Stimulated activated CD4-positive, alpha-beta T cell treated with anti-CD3 and anti-CD28 coated beads, Interleukin-1b, Interleukin-23, amount 100 ng/mL, for 1 hour (primary cell): ENCODE measurements at places on chromosomes 12 and 14.
A peak's percentile ranks its signal among the peaks of the same experiment; 100 is the strongest.

DNA sequence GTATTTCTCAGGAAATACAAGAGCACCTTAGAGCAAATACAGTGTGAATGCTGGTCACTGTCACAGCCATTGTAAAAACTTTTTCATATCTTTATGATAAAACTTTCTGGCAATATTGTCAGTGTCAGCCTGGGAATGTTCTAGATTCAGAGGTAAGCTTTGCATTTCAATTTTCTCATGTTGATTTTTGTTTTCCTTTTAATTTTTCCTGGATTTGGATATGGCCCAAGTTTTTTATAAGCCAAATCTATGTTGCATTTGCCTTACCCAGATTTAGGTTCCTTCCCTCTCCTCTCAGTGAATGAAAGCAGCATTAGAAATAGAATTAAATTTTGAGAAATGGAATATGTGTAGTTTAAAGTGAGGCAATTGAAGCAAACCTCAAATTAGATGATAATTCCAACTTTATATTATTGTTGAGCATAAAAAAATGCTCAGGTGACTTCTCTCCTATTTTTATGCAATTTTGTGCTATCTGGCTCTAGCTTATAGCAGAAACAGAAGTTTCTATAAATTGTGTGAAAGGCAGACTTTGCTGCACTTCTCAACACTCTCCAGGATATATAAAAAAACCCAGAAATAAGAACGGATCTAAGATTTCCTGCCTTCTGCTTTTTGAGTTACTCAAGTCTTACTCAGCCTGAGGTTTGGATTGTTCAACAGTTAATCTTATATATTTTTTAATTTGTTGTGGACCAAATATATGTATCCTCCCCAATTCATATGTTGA is 368.2 kb upstream of the PRICKLE1 start:
- DNase-seq, result no peak

GRCh38 chr12:31315044-31315715 is 10.8 kb downstream of the SINHCAF start:
- DNase-seq, result no peak

DNA sequence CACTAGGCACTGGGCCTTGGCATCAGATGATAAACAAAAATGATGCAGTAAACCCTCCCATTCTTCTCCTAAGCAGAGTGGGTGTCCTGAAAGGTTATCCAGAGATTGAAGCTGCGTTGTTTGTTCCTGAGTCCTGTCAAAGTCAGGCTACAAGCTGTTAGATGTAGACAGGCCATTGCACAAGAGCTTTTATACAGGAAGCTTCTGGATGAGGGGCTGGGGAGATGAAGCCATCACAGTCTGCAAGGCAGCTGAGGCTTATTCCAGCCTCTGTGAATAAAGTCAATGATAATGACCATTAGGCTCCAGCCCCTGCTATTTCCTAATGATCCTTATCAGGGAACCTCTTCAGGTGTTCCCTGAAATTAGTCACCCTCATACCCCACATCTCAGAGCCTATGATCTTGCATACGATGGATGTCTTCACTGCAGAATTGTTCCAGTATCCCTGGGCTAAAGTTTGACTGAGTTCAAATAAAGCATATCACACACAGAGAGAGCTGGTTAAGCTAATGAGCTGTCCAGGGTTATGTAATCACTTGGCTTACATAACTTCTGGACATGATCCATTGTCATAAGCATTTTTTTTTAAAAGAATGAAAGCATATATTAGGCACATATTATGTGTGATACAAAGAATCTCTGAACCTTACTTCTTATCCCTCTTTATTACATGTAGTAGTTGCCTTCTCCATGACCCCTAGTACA is 337.1 kb upstream of the OR4E1 start:
- no peak for DNase-seq

GRCh38 chr12:107362960-107363359 is 269.6 kb upstream of the CRY1 start:
- DNase-seq, result no peak

DNA sequence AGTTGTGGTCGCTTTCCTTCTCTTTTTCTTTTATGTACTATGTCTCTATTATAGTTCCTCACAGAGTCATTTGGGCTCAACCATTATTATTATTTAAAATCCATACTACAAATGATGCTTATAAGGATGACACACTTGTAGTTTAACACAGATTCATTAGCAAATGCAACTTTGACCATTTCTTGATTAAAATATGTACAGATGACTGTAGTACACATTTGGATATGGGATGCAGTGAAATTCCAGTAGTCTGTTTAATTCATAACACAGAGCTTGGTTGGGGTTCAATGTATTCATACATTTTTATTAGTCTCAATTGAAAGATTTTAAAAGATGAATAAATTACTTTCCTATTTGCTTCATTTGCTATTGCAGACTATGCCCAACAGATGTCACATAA is 30.0 kb downstream of the SLC38A1 start:
- no peak for DNase-seq

- no peak for DNase-seq
These were observed 87.1 kb upstream of the CLMN start for GRCh38 chr14:95406756-95407277.

- DNase-seq, result no peak
These were observed 6.1 kb upstream of the ASIC1 start for GRCh38 chr12:50051101-50051806.

GRCh38 chr14:51097287-51097686 is 2.4 kb upstream of the TRIM9 start:
- no peak for DNase-seq

GRCh38 chr12:100251917-100252316 is 15.0 kb downstream of the DEPDC4 start:
- DNase-seq, result no peak

DNA sequence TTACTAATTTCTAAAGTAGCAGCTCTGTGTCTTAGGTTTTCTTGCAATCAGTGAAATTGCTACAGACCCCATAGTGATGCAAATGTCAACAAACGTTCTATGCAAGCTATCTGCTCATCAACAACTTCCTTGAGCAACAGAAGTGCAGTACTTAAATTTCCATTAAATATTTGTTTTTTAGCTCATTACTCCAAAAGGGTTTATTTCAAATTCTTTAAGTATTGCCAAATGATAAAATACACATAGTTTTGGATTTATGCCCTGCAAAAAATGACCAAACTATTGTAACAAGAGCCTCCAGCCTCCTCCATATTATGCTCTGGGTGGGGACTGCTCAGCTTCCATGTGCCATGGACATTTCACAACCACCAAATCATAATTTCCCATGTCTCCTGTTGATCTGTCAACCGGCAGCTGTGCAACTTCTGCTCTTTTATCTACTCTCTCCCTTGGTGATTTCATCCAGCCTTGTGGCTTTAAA is 4.4 kb downstream of the BDKRB1 start:
- no peak for DNase-seq

DNA sequence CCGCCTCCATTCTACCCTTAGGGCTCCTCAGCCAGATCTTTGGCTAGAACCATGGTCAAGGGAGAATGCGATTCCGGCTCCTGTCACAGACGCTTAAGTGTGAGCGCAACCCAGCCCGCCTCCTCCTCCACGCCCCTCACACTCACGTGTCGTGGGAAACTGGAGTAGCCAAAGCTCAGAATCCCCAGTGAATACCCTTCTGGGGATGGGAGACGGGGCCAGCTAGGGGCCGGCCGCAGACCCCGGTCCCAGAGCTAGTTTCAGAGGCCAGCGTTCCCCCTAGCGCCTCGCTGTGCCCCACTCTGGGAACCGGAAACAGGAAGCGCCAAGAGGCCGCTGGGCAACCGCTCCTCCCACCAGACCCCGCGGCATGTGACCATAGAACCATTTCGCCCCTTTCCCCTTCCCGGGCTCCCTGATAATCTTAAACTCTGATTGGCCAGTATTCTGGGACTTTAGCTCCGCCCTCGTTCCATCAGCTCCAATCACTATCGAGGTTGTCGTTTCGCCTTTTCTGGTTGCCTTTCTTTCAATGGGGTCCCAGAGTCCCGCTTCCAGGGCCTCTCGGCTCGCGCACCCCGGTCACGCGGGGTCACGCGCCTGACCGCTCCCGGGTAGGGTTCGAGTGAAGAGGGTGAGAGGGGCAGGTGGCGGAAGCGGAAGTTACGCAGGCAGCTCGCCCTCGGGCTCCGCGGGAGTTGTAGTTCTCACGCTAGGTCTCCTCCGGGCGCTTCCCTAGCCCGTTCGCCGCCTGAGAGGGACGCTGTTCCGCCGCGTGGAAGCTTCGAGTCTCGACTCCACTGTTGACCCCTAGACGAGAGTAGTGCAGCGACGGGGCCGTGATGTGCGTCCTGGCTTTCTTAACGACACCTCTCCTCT is at the start of gene M6PR:
Gene M6PR (minus strand): TSS at position 304 of the 879 bp plus-strand sequence. CDS start 3,241 bp downstream, outside the sequence.
- peak; percentile 68 for DNase-seq

- DNase-seq, result no peak
These were observed 71.8 kb upstream of the SLC35F4 start for GRCh38 chr14:57937676-57938075.

DNA sequence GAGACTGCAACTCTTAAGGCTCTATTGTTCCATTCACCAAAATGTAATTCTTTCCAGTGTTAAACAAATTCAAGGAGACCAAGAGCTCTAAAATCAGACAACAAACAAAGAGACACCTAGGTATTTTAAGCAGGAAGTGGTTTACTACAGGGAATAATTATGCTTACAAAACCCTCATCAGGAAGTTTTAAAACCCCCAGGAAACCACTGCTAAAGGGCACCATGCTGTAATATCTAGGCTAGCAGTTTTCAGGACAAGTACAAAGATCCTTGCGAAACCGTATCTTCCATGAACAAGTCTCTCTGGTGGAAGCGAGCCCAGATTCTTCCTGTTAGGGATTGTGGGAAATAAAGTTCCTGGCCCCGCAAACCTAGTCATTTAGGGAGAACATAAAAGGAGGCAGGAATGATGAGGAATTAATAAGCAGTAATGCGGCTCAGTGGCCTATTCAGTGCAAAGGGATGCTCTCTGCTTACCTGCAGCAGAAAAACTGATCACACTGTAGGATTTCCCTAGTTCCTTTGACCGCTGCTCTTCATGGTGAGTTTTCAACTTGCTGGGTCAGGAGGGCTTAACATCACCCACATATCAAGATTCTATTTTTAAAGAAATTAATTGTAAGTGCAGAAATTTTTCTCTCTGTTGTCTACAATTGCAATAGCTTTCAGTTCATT is 42.8 kb downstream of the ACSM4 start:
- no peak for DNase-seq

DNA sequence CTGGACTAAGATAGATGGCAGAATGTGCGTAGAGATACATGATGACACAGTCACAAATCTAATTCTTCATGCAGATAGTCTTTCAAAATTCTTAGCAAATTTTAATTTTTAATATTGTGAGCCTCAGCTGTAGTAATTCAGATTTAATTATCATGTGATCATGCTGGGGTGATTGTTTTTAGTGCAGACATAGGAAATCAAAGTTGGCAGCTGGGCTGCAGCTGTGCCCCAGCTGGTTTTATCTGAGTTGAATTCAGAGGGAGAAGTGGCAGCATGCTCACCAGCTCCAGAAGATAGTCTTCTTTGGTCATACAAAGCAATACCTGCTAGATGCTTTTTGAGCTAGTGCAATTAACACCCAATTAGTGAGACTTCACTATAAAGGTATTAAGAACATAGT is 292.9 kb downstream of the RAD51B start:
- DNase-seq, result no peak

GRCh38 chr12:70221626-70222025 is 21.6 kb upstream of the CNOT2 start:
- DNase-seq, result no peak

GRCh38 chr14:20656274-20656673 is 14.8 kb upstream of the OR6S1 start:
- no peak for DNase-seq

- no peak for DNase-seq
These were observed 75.2 kb upstream of the PLEKHG3 start for GRCh38 chr14:64628940-64629408.

DNA sequence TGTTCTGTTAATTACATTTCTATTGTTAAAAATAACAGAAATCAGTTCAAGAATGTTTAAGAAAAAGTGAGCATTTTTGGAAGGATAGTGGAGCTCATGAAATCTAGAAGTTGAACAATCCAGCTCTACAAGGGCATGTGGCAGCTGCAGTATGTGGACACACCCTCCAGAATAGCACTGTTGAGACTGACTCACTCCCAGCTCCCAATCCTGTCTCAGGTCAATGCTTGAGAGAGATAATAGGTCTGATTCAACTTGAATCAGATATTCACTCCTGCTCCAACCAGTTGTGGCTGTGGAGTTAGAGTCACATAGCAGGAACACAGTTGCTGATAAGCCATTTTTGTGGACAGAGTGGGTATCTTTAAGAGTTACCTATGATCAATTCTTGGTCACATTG is 113.0 kb upstream of the NTF3 start:
- no peak for DNase-seq

- no peak for DNase-seq
These were observed 636 bp downstream of the DUSP6 start for GRCh38 chr12:89351489-89352241.

DNA sequence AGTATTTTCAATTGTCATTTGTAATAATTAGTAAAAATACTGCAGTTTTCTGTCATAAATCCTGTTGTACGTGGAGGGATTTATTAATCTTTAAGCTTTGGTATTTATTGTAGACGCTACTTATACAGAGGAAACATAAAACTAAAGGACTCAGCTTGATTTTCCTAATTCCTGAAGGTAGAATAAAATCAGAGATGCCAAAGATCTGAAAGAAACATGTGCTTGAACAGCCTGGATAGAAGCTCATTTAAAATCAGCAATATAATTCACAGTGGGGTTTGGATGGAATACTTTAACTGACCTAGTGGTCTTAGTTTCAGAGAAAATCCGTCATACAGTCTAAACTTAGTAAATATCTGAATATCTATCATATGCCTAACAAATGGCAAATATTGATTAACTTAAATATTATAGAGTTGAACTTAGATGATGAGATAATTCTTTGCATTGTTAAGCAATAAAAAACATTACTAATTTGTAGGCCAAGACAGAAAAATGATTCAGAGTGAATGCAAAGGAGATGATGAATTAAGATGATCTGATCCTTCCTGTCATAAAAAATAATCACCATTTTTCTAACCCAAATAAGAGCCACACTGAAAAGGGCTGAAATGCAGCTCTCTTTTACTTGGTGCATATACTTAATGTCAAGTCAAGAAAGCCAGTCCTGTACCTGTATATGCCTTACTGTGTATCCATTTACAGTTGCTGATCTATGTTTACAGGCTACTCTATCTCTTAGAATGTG is 397.1 kb upstream of the DCN start:
- no peak for DNase-seq

- no peak for DNase-seq
These were observed 36.8 kb downstream of the FGD4 start for GRCh38 chr12:32435921-32436705.

DNA sequence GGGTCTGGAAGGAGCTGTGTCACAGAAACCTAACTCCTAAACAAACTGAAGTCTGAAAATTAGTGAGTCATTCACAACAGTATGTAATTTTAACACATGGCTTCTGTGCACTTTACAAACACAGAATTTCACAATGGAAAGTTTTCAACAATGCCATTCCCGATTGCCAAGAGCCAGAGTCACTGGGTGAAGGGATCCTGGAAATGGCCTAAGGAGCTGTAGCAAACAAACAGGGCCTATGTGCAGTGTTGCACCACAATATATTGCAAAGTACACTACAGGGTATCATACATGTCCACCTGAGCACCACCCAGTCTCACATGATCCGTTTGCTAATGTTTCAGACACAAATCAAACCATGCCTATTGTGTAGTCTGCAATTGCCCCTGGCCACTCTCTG is 184.7 kb upstream of the OTX2 start:
- DNase-seq, result no peak
